ENCODE measurements at places on chromosomes 11 and 22.

DNA sequence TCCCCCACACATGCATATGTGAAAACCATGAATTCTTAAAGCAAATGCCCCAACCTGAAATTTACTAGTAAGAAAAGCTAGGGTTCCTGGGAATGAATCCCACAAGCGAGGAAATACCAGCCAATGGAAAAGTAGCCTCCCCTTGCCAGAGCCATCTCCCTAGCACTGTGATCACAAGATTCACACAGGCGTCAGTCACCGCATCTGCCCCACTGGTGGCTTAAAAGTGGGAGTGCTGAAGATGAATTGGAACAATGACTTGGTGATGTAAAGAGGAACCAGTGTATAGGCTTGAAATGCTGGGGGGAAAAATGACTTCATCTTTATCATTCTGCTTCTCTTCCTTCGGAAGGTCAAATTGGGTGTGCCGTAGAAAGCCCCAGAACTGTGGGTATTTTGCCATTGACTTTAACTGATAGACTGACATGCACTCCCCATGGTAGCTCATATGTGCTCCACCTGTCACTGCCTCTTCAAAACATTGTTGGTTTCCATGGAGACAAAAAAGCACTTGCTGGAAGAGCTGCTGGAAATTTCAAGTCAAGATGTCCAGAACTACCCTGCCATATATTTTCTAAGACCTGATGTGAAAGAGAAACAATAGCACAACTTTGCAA lies 19.2 kb upstream of the ASPHD2 start:
- DNase-seq = no peak

DNA sequence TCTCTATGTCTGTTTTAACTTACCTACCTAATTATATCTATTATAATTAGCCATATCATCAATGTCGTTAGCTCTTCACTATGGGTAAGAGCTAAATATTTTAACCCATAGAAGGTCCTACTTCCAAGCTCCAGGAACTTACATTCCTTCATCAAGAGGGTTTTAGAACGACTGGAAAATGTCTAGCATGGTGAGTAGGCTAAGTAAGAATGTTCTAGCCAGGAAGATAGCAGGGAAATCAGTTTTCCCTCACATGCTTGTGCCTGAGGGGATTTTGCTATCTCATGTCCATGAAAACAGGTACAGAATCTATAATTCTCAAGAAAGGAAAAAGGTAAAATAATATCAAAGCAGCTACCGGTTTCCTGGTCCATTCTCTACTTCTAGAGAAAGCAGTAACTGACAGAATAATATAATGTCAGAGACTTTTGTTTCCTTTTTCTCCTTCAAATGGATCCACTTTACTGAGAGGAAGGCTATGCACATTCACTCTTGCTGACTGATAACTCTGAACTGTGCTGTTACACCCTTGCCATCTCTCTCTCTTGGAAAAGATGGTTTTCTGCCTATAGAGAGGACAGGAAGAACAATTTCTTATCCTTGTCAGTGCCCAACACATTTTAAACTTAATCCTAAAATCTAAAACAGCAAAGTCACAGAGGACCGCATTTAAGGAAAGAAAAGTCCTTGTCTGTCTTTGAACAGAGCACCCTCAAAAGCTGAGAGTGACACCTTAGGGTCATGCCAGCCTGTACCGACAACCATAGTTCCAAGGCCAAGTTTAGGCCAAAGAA lies 67.0 kb downstream of the MAML2 start:
- DNase-seq = no peak

DNA sequence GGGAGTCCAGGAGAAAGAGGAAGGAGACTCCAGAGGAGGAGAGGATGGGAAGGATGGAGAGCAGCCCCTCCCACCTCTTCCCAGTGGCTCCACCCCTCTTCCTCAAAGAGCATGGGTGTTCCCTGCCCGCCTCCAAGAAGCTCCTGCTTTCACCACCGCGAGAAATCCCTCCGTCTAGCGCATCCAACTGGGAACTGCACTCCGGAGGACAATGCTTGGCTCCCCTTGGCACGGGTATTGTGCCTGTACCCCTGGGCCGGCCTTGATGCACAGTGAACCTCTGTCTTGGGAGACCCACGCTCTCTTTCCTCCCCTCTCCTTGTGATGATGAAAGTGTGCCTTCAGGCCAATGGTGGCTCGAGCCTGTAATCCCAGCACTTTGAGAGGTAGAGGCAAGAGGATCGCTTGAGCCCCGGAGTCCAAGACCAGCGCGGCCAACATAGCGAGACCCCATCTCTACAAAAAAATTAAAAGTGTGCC lies 14.9 kb upstream of the ADA2 start:
- DNase-seq = no peak

DNA sequence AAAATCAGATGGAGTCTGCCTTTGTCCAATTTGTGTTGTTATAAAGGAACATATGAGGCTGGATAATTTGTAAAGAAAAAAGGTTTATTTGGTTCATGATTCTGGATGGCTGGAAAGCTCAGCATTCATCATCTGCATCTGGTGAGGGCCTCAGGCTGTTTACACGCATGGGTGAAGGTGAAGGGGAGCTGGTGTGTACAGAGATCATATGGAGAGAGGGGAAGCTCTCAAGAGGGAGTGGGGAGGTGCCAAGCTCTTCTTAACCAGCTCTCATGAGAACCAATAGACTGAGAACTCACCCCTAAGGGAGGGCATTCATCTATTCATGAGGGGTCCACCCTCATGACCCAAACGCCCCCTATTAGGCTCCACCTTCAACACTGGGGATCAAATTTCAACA lies 40.0 kb downstream of the NEU3 start:
- no peak for DNase-seq

- no peak for DNase-seq
Measured at GRCh38 chr11:106917973-106918372, 100.3 kb downstream of the GUCY1A2 start.

DNA sequence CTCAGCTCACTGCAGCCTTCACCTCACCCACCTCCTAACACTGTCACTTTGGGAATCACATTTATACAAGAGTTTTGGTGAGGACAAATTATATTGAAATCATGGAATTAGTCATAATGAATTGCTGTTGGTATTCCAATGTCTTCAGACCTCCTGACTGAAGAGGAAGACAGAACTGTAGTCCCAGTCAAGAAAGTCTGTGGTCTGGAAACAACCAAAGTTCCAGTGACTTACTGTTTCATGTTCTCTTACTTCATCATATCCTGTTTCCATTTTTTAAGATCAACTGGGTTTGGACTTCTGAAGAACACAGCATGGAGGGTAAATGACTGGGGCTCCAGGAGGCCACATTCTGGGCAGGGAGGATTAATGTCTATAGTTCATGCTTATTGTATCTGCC lies 43.0 kb upstream of the HIPK3 start:
- no peak for DNase-seq

- DNase-seq = no peak
Measured at GRCh38 chr22:19607192-19608002, 83.2 kb upstream of the CLDN5 start.

DNA sequence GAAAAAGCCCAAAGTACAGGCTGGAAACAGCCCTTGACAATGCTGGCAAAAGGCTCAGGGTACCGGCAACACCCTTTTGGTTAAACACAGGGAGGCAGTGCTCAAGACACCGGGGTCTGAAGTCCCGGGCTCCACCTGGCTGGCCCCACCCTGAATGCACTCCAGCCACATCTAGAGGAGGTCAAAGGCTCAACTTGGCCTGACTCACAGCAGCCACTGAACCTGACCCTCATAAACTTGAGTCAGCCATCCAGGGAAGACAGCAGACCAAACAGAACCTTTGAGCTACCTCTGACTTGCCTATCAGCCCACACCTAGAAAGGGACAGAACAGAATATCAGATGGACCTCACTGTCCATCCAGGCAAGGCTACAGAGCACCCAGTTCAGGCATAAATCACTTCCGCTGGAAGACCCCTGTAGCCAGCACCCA lies 3.8 kb downstream of the CFL1 start:
- DNase-seq = no peak

DNA sequence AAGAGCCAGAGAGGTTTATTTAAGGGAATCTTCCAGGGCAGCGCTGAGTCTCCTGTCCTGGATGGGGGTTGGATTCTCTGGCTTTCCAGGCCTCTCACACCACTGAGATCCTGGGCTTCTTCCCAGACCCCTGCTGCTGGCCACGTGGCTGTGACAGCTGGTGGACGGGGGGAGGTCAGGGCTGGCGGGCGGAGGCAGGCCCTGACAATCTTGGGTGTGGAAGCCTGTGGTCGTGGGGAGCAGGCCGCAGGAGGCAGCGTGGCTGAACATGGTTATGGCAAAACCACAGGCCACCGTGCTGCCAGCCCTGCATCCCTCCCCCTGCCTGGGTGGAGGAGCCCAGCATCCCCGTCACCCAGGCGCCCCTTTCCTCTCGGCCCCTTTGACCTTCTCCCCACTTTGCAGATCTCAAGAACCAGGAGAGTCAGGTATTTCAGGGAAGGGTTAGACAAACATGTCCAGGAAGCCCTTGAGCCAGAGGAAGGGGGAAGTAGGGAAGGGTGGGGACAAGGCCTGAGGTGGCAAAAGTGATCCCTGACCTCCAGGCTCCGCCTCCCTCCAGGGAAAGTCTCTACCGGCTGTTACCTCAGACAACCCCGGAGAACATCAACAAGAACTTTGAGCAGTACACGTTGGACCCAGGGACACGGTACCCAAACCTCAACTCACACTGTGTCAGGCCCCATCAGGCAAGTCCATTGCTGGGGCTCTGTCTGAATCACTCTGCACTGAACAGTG lies 111.8 kb downstream of the MICAL2 start:
- DNase-seq = no peak

- DNase-seq = no peak
Measured at GRCh38 chr11:95641495-95641894, 148.1 kb downstream of the FAM76B start.

DNA sequence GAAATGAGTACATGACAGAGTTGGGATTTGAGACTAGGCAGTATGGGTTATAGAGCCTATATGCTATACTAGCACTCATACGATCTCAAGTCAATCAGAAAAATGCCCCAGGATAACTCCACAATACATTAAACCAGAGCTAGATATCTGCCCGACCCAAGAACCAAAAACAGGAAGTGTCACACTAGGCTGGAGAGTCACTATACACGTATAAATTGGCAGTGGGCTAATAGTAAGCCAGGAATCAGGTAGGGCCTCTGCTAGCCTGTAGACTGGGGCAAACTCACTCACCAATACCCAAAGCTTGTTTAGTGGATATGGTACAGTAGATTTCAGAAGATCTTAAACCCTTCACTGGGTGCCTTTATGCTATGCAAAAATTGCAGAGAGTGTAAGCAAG lies 16.2 kb upstream of the EIF4G2 start:
- DNase-seq = no peak

- no peak for DNase-seq
Measured at GRCh38 chr22:41480397-41480735, 11.4 kb downstream of the ACO2 start.

DNA sequence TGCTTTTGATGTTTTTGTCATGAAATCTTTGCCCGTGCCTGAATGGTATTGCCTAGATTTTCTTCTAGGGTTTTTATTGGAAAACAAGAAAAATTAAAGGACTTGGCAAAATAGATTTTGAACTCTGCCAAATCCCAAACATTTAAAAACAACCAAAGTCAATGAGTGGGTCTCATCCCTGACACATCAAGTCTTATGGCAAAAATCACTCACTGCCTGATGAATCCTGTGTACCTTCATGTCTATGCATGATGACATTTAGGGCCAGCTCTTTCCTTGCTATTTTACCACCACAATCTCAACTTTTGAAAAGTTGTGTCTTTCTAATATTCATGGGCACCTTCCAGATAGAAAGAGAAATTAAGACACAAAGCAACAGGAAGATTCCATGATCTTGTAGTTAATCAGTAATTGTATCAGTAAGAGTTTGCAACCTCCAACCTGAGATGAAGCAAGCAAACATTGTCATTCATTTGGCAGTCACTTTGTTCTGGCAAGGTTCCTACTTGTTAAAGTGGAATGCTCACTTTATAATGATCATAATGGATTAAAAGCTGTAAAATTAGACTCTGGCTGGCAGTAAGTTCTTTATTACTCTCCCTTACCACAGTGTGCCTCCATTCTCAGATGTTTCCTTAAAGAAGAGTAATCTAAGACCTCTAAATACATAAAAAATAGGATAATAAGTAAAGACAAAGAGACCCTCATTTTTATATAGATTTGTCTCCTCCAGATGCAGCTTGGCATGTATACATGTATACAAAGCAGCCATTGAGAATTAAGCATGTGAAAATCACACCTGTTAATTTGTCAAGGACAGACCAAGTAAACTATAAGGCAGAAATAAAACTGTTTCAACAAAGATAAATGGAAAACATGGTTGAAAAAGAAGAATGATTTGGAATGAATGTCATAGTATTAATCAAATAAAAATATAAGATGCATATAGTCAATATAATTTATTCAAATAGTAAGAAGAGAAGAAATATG lies 51.6 kb downstream of the ETS1 start:
- DNase-seq = no peak

GRCh38 chr11:28447226-28447625 lies 339.0 kb downstream of the METTL15 start:
- DNase-seq = no peak

DNA sequence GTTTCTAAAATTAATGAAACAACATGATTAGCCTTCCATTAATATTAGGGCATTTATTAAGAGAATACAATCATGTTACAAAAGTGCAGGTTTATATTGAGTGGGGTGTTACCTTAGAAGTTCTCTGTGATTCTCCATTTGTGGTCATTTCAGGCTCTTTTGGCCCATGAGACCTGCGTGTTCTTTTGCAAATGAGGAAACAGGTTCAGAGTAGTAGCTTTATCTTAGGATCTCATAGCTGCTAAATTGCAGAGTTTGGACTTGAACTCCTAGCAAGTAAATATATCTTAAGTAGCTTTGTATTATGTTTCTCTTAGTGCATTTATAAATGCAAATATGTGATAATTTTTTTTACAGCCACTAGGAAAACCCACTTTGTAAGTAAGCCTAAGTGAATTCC lies 18.3 kb downstream of the FAR1 start:
- DNase-seq = no peak

- no peak for DNase-seq
Measured at GRCh38 chr11:19025481-19026406, 34.8 kb downstream of the MRGPRX2 start.

GRCh38 chr11:85076535-85077330 lies 550.4 kb downstream of the DLG2 start:
- DNase-seq = no peak

DNA sequence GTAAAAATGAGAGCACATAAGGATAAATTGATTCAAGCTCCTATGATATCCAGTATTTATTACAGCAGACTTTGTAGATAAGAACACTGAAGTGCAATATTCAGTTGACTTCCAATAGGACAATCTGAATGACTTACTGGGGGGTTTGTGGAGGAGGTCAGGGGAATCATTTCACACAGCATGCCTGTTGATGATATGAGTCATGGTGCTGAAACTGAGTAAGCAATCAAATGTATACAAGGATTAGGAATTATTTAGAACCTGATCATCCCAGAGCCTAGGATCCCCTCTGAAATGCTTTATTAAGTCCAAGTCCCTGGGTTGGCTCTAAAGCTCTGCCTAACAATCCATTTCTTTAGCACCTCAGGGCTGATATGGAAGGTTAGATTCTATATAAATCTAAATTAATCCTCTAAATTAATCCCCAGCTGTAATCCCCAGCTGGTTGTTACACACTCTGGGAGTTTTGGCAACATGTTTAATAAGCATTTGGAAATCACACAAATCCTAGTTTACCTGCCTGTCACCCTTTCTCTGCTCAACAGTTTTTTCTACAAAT lies 326.4 kb downstream of the GUCY1A2 start:
- DNase-seq = no peak

- no peak for DNase-seq
Measured at GRCh38 chr11:1227551-1228100, 4.8 kb downstream of the MUC5B start.

All from stimulated activated CD8-positive, alpha-beta memory T cell treated with anti-CD3 and anti-CD28 coated beads, Interleukin-15, amount 100 ng/mL, for 4 hours (primary cell).